ENCODE measurements at places on chromosomes 2 and 18.
A peak's percentile ranks its signal among the peaks of the same experiment; 100 is the strongest.

- no peak for DNase-seq
These were observed 36.1 kb upstream of the MYO3B start for GRCh38 chr2:170141865-170142264.

- no peak for DNase-seq
These were observed 114.1 kb downstream of the GBX2 start for GRCh38 chr2:236054125-236054524.

DNA sequence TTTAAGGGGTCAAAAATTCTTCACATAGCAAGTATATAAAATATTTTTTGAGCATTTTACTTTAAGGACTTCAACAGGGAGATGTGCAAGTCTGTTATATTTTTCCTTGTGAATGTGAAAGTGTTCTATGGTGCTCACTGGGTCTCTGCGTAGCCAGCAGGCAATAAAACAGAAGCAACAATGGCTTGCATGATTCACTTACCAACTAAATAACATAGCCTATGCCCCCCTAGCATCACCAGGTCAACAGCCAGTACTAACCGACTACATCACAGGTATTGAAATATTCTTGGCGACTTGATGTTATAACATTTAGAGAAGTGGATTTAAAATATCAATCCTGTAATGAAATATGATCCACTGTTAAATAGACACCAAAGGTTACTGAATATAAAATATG, 398.9 kb downstream of the XIRP2 start:
- DNase-seq = no peak

- DNase-seq = peak; percentile 44
These were observed 22.7 kb upstream of the PKDCC start for GRCh38 chr2:42025151-42025582.

GRCh38 chr18:42011053-42011452, 56.0 kb downstream of the PIK3C3 start:
- no peak for DNase-seq

- DNase-seq = peak; percentile 93
These were observed 163.9 kb downstream of the LDLRAD4 start for GRCh38 chr18:13382366-13382953.

DNA sequence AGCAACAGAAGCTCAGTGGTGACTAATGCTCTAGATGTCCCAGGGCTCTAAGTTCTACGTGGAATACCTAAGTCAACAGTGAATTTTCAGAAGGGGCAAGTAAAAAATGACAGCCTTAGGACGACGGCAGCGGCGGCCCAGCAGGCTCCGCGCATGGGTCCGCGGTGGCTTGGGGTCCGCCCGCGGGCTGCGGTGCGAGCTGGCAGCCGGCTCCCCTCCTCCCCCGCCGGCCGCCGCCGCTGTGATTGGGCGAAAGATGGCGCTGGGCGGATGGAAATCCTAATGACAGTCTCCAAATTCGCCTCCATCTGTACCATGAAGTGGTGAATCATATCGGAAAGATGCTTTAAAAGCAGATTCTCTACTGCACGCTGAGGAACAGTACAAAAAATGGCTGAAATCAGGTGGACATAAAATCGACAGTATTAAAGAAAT, 74.7 kb downstream of the HNRNPLL start:
- DNase-seq = peak; percentile 36
